ENCODE measurements at places on chromosomes 1 and 21.
A peak's percentile ranks its signal among the peaks of the same experiment; 100 is the strongest.

- ATAC-seq, result no peak
These were observed 481 bp downstream of the CCDC163 start for GRCh38 chr1:45499415-45499769.

DNA sequence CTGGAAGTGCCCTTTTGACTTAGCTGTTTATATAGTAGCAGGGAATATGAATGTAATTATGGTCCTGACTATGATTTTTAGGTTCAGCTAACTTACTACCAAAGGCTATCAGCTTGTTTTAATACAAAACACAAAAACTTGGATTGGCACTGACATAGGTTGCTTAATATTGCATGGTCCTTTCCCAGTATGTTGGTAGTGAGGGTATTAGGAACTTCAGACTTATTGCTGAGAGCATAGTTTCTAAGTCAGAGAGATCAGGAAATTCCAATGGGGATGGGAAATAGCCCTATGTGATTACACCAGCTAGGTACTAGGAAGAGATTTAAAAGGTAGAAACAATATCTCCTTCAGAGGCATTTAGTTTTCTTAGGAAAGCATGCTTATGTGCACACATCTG, 7.7 kb downstream of the ARID1A start:
- no peak for ATAC-seq

- peak; percentile 77 for ATAC-seq
These were observed 17.7 kb downstream of the HIPK1 start for GRCh38 chr1:113946678-113947387.

GRCh38 chr1:110616587-110616986, 10.4 kb upstream of the KCNA2 start:
- ATAC-seq, result no peak

DNA sequence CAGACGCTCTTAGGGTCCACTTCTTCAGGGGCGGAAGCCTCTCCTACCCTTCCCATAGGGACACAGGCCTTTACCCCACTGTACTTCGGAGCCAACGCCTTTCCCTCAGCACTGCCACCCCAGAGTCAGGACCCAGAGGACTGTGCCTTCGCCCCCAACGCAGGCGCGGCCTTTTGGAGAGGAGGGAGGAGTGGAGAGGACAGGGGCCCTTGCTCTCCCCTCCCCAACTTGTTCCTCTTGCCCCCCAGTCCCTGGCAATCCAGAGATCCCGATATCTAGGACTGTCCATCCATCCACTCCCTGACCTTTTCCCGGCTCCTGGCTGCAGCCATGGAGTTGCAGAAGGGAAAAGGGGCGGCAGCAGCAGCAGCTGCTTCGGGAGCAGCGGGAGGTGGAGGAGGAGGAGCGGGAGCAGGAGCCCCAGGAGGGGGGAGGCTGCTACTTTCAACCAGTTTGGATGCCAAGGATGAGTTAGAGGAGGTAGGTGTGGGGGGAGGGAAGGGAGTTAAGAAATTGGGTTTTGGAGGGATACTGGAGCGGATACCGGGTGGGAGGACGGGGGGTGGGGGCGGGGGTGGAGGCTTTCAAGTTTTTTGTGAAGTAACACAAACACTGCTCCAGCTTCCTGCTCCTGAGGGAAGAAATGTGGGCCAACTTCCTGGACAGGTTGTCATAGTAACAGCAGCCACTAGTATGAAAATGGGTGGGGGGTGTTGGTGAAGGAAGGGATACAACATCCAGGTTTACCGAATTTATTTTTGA, 636 bp downstream of the INTS3 start:
- ATAC-seq, result no peak

DNA sequence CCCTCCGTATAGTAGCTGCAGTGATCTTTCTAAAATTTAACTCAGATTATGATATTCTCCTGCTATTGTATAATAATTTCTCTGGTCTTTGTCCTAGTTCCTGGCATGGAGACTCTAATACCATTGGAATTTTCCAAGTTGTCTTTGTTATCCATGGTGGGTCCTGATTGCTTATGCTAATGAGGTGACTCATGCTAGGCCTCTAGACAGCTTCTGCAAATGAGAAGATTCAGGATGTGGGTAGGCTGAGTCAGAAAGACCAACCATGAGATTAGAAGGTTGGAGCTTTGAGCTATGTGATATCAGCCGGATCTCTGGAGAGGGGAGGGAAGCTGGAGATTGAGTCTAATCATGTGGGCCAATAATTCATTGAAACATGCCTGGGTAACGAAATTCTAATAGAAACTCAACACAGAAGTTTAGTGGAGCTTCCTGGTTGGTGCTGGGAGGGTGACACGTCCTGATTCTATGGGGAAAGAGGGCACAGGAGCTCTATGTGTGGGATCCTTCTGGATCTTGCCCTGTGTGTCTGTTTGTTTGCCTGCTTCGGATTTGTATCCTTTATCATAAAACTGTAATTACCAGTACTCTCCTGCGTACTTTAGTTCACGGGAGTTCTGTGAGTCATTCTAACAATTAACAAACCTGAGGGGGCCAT, 73.2 kb upstream of the CNIH3 start:
- ATAC-seq, result peak; percentile 100

DNA sequence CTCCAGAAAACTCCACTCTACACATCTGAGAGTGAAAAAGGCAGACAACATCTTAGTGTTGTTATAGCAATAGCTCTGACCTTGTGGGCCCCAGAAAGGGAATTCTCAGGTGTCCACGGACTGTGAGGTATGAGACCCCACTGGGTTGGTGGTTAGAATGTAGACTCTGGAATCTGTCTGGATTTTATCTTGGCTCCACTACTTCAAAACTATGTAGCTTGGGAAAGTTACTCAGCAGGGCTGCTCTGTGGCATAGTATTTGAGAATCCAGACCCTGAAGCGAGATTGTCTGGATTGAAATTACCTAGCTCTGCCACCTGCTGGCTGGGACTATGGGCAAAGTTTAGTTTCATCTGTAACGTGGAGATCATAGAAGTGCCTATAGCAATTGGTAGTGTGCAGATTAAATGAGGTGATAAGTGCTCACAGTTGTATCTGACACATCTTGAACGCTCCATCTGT, 25.8 kb downstream of the PRDM2 start:
- ATAC-seq, result peak; percentile 35

GRCh38 chr1:192762265-192762664, 46.6 kb upstream of the RGS2 start:
- ATAC-seq, result no peak

- ATAC-seq, result no peak
These were observed 20.6 kb upstream of the ATP1B1 start for GRCh38 chr1:169085911-169086310.

DNA sequence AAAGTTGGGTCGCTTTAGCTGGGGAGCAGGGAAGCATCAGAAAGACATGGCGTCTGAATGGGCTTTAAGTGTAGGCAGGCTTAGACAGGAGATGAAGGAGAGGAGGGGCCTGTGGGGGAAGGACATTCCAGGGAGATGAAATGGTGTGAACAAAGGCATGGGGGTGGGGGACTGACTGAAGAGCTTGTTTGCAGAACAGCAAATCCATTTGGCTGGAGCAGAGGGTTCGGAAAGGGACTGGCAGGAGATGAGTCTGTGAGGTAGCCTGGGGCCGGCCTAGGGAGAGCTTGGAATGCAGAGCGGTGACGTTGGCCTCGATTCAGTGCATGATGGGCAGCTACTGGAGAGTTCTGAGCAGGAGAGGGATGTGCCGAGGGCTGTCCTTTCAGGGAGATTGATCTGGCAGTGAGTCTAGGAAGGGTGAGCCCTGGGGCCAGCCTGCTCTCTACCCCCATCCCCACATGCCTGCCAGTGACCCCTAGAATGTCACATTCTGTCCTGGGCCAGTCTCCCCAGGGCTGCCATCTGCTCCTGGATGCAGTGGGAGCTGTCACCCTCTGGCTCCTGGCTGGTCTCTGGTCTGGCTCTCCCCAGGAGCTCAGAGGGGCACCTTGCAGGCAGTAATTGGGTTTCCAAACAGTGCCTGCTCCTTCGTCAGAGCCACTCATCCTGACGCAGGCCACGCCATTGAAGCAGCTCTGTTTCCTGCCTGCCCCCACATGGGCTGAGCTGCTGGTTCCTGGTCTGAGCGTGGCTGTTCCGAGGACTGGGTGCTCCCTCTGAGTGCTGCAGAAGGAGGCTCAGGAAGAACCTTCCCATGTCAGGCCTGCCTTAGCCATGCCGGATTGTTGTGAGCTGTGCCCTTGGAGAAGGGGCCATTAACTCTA, 22.3 kb upstream of the TMEM222 start:
- ATAC-seq, result no peak

DNA sequence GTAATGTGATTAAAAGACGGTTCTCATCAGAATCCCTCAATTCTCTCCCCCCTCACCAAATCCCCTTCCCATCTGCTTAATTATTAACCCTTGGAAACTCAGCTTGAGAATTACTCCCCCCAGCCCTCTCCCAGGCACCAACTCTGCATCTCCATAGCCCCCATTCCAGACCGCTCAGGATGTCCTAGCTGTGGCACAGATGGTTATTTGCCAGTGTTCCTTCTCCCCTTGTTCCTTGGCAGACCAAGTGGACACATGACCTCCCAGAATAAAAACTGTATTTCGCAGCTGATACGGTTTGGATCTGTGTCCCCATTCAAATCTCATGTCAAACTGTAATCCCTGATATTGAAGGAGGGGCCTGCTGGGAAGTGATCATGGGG, 14.6 kb downstream of the HENMT1 start:
- ATAC-seq, result no peak

- no peak for ATAC-seq
These were observed 86.7 kb upstream of the PTBP2 start for GRCh38 chr1:96634883-96635282.

DNA sequence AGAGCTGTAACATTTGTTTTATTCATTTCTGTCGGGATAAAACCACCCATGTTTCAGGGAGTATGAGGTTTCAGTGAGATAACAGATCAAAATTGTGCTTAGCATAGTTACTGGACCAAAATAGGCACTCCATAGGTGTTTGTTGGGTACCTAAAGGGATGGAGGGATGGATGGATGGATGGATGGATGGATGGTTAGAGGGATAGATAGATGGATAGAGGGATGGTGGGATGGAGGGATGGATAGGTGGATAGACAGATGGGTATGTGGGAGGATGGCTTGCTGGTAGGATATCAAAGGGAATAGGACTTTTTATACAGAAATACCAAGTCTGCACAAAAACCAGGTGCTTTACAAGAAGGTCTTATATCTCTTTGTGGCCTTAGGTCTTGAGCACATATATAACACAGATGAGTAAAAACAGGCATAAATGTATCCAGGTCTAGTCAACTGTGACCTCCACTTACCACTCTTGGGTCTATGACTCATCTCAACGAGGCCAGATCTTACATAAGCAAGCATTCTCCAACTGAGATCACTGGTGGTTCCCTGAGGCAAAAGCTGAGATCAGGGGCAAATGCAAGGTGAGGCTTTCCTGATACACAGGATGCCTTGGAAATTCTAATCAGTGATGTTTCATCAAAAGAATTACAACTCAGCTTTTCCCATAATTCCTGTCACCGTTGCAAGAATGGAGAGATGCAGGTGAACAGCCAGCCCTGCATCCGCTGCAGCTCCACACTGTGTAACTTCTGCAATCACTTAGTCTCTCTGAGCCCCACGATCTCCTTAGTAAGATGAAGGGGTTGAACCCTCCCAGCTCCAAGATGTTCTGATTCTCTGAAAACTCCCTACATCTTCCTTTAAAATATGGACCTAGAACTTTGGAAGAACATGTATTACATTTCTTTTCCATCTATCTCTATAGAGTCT, 32.0 kb downstream of the PTAFR start:
- peak; percentile 100 for ATAC-seq

DNA sequence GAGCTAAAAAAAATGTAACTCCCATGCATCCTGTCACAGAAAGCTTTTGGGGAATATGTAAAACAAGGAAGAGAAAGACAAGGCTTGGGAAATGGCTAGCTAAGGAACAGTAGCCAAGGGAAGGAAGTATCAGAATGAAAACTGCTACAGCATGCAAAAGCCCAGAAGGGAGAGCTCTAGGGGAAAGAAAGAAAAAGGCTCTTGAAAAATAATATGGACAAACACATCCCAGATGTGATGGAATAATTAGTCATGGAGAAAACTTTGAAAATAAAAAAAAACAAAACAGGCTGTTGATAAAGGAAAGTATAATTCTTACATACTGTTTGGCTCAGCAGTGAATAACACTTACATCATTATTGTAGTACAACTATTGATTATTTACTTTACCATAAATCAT, 47.9 kb upstream of the VCAM1 start:
- ATAC-seq, result no peak

GRCh38 chr1:185645686-185646085, 88.5 kb upstream of the HMCN1 start:
- ATAC-seq, result peak; percentile 47

DNA sequence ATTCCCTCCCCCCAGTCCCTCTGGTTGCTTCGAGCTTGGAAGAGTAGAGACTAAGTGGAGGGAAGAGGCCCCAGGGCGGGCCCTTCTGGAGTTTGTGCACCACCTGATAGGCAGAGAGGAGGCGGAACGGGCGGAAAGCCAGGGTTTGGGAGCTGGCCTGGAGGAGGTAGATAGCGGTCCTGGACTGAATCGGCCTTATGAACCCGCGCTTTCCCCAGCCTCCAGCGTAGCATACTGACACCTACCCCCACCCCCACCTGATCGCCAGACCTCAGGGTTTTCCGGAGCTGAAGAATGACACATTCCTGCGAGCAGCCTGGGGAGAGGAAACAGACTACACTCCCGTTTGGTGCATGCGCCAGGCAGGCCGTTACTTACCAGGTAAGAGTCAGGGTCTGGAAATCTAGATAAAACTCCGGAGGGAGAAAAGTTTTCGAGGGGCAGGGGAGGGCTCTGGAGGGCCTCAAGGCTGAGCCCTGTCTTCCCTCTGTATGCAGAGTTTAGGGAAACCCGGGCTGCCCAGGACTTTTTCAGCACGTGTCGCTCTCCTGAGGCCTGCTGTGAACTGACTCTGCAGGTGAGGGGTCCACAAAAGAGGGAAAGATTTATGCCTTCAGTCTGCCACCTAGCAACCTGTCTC, 705 bp downstream of the UROD start:
- peak; percentile 21 for ATAC-seq

GRCh38 chr1:22056043-22056442, 3.5 kb downstream of the CDC42 start:
- no peak for ATAC-seq

GRCh38 chr1:117093091-117093534, 28.4 kb downstream of the TRIM45 start:
- peak; percentile 95 for ATAC-seq

GRCh38 chr1:170340308-170340707, 191.7 kb upstream of the GORAB start:
- ATAC-seq, result no peak

DNA sequence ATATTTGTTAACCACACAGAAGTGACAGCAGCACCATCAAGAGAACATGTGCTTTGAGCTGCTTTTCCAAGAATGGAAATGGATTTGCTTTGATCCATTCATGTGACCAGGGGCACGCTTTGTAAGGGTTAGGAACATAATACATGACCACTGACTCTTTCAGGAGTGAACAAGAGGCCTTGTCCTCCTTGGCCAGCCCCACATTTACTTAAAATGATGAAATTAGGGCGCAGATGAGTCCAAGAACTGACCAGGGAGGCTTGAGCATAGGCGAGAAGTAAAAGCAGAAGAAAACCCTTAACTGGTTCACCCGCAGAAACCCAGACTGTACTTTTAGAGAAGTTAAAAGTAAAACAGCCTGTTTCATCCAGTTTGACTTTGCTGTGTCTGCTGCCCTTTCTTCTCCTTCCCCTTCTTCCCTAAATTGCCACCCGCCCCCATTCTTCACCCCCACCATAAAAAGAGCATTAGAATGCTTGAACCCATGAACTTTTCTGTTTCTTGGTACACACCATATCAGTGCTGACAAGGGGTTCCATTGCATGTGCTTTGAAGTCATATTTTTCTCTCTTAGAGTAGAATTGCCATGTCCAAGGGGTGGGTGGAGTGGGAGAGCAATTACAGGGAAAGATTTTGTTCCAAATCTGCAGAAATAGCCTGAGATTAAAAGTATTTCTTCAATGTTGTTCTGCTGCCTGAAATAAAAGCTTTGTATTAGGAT, 2.6 kb upstream of the GLUL start:
- ATAC-seq, result no peak
